ENCODE measurements at places on chromosomes 1 and 21.

- DNase-seq, result no peak
These were observed 249.8 kb downstream of the NRIP1 start for GRCh38 chr21:14814991-14815390.

- DNase-seq, result no peak
These were observed 15.3 kb downstream of the SMIM12 start for GRCh38 chr1:34844252-34844634.

- DNase-seq, result no peak
These were observed 59.4 kb downstream of the AXDND1 start for GRCh38 chr1:179425186-179425585.

DNA sequence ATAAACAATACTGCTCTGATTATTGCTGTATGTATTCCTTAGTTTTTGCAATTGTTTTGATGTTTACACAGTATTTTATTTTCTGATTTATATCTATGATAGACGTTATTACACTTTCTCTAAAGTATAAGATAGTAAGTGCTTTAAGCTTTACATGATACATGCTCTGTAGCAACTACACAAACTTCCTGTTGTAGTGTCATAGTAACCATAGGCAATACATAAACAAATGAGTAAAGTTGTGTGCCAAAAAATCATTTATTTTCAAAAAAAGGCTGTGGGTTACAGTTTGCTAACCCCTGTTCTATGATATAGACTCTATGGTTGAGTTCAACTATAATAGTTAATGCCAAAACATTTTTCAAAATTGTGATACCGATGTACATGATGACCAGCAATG is 1156.4 kb downstream of the AMY1C start:
- no peak for DNase-seq

- DNase-seq, result no peak
These were observed 391.8 kb downstream of the MATN1 start for GRCh38 chr1:30331415-30332065.

GRCh38 chr1:33738536-33738935 is 125.3 kb upstream of the HMGB4 start:
- no peak for DNase-seq

DNA sequence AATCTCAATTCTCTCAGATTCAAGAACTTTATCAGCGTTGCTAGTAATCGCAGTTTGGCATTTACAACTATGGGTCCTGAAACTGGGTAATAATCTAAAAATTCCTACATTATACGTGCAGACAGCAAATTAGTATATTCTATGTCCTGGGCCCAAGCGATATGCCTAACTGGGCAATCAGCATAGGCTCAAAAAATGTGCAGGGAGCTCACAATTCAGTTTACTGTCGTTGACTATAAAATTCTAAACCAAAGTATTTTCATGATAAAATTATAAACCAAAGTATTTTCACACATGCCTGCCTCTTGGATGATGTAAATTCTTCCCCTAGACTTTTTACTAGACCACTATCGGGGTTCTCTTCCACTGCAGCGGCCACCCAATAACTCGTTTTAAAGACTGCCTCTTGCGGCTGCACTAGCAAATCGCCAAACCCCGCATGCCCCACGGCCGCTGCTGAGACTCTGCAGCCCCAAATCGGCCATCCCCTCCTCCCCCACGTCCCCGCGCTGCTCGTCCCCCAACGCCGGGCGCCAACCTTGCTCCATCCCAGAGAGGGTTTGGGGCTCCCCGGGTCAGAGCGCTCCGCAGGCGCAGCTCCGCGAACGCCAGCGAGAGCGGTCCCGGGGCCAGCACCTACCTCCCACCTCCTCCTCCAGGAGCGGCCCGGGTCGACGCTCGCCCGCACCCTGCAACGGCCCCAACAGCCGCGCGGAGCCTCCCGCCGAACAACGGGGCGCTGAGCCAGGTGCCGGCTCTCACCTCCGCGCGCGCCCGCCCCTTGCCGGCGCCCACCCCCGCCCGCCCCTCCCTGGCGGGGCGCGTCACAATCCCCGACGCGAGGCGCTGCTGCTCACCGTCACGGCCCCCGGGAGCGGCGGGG is 506 bp downstream of the SSX2IP start:
- peak; percentile 78 for DNase-seq

DNA sequence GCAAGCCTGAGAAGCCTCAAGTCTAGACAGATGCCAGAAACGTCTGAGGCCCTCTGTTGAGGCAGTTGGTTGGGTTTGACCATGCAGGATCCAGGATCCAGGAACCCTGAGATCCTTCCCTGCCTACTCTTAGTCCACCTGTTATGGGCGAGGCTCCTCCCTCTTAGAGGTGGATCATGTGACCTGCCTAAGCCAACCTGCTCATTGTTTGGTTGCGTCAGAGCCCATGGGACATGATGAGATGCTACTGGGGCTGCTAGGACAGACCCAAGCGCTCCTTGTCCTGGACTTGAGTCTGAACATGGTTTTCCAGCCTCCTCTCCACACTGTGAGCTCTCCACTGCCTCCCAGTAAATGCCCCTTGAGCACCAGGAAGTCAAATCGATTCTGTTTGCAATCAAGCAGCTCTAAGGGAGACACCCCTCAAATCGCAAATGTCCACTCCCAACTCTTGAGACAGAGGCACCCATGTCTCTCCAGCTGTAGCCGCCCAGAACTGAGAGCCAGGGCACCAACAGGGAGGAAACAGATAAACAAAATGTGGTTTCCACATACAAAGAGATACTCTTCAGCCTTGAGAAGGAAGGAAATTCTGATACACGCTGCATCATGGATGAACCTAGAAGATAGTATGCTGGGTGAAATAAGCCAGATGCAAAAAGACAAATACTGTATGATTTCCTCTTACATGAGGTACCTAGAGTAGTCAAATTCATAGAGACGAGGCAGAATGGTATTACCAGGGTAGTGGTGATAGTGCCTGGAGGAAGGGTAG is 31.7 kb upstream of the WNT4 start:
- DNase-seq, result no peak
